NCI-H1694 (cell line): ENCODE measurements at places on chromosomes 12 and 14.

DNA sequence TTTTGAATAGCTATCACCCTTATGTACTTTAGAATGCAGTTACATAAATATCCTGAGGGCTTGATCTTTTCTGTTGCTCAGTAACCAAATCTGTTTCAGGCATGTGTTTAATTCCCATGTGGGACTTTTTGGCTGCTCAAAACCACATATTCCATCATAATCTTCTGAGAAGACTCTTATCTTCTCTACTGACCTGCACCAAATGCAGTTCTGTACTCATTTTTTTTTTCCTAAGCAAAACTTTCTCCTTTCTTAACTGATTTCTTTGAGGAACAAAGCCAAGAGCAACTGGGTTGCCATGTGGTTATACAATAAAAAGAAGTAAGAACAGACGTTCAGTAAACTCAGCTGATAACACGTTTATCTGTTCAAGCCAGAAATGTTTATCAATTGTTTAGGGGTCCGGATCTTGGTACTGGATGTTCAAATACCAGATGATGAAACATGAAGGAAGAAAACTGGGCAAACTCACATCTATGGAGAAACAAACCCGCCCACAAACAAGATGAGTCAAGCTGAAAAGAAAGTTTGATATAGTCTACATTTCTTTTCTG lies 50.1 kb downstream of the TMEM132C start:
- DNase-seq: no peak

DNA sequence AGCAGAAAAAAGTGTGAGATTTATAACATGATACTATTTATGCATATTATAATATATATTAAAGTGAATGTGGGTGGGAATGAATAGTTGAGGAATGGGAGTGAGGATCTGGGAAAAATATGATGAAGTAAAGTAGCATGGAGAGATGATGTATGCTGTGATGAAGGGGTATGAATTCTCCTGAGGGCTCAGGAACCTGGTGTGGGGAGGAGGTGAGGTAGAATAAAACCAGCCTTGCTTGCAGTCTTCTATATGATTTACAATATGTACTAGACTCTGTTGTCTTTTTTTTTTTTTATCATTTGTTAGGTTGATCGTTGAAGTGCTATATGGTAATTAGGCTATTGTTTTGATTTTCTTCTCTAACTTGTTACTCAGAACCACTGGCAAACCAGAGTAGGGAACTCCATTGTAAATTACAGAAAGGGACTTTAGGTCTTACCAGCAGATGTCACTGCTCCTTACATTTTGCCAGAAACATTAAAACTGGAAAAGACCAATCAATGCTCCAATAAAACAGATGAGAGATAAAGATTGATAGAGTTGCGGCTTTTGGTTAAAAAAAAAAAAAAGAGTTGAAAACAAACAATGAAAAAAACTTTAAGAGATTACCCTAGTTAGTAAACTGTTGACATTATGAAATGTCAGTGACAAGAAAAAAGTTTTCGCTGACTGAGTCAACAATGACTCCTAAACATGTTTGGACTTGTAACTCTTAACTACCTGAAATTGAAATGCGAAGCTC lies 39.9 kb downstream of the ATL1 start:
- peak; percentile 3 for DNase-seq

DNA sequence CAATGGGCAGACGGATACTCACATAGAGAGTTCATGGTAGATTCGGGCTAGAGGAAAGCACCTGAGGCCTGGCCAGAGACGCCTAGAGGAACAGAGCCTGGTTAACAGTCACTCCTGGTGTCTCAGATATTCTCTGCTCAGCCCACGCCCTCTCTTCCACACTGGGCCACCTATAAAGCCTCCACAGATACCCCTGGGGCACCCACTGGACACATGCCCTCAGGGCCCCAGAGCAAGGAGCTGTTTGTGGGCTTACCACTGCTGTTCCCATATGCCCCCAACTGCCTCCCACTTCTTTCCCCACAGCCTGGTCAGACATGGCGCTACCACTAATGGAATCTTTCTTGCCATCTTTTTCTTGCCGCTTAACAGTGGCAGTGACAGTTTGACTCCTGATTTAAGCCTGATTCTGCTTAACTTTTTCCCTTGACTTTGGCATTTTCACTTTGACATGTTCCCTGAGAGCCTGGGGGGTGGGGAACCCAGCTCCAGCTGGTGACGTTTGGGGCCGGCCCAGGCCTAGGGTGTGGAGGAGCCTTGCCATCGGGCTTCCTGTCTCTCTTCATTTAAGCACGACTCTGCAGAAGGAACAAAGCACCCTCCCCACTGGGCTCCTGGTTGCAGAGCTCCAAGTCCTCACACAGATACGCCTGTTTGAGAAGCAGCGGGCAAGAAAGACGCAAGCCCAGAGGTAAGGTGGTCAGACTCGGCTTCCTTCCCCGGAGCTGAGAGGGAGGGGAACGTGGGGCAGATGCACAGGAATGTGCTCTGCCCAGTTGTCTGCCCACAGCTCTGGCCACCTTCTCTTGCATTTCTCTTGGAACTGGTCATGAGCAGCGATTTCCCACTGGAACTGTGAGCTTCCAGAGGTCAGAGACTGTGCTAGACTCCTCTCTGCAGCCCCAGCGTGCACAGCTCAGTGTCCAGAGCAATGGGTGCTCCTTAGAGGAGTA lies at the start of gene CD4:
Gene CD4 (plus strand): TSS at position 557 of the 953 bp plus-strand sequence. CDS start 10,611 bp downstream, outside the sequence.
- no peak for DNase-seq

GRCh38 chr12:9258676-9259075 lies 50.5 kb upstream of the PZP start:
- DNase-seq: no peak

DNA sequence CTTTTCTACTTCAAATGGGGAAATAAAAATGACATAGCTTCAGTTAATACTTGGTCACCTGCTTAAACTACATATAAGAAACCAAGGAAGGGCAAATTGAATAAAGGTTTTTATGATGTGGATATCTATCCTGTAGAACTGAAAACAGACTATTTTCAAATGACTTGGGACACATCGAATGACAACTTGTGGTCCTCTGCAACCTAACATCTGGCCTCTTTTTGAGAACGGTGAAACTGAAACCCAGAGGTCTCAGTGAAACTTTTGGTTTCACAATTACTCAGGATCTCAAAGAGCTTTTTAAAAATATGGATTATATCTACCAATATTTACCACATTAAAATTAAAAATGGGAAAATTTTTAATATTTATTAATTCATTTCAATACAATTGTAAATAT lies 65.2 kb downstream of the PPP2R5E start:
- no peak for DNase-seq

- no peak for DNase-seq
These were observed 61.2 kb downstream of the SLC38A6 start for GRCh38 chr14:61042220-61042619.

- DNase-seq: no peak
These were observed 466.4 kb downstream of the MED13L start for GRCh38 chr12:115811045-115811444.

DNA sequence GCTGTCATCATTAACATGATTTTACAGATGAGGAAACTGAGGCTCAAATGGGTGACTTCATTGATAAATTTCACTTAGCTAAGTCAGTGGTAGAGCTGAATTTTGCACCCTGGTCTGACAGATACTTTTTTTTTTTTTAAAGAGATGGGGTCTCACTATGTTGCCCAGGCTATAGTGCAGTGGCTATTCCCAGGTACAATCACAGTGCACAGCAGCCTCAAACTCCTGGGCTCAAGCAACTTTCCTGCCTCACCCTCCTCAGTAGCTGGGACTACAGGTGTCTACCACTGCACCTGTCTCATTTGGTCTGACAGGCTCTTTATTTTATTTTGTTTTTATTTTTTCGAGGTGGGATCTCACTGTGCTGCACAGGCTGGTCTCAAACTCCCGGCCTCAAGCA lies 24.2 kb upstream of the CORO1C start:
- DNase-seq: no peak

GRCh38 chr12:79895071-79895470 lies 39.8 kb downstream of the PPP1R12A start:
- no peak for DNase-seq

- no peak for DNase-seq
These were observed 45.4 kb upstream of the CCDC196 start for GRCh38 chr14:66440801-66441200.

- DNase-seq: no peak
These were observed 35.2 kb downstream of the VRK1 start for GRCh38 chr14:96832351-96832750.

DNA sequence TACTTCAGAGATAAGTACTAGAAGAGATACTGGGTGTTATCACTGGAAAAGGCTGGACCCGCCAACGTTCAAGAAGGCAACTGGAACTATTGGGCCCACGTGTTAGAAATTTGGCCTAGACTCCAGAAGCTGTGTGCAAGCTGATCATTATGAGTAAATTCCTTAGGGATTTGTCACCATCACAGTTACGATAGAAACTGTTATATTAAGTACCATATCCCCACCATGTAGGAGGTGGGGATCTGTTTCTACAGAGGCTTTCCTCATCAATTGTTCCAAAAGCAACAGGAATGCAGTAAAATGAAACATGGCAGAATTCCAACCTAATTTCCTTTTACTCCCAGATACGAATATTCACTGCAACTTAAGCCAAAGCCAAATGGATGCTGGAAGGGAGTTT lies 170.7 kb downstream of the NOVA1 start:
- DNase-seq: no peak

DNA sequence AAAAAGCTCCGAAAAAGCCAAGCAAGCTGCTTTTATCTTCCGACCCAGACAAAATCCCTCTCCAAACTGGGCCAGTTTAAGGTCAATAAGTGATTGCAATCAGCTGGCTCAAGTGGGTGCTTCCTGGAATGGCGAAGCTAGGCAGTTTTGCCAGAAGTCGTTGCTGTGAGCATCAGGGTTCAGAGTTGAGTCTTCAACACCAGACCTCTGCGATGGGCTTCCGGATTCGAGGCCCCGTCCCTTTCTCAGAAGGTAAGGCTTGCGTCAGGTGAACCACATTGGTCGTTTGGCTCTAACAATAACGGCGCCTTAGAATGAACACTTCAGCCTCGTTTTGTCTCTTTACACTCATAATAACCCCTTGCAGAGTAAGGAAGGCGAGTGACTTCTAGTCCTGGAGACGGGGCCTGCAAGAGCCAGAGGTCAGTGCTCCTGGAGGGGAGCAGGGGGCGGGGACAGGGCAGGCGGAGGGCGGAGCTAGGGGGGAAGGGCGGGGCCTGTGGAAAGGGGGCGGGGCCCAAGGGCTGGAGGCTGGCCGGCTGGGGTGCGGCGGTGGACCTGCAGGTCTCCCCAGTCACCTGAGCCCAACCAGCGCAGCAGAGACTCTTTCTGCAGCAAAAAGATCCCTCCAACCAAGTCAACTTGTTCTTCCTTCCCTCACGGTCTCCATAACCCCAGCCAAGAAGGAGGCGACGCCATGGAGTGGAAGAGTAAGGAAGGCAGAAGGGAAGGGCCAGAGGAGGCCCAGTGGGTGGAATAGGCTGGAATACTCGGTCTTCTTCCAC lies 34.0 kb upstream of the NFYB start:
- no peak for DNase-seq

DNA sequence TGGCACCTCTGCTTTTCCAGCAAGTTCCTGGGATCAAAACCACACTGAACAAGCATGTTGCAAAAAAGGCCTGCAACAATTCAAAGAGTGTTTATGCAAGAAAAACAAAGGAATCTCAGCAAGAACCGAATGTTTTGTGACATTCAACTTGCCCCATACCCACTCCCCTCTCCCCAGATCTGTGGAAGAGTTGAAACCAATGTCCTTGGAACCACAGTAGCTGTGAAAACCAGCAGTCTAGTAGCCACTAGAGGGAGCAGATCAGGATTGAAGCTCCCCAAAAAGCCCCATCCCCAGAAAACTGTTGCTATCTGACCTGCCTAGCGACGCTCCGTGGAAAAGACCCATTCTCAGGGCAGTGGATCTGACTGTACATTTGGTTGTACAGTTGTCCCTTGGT lies 27.1 kb downstream of the PRKAB1 start:
- DNase-seq: no peak

GRCh38 chr12:112892856-112893255 lies 13.9 kb upstream of the OAS1 start:
- no peak for DNase-seq

- DNase-seq: peak; percentile 59
These were observed 38.2 kb upstream of the STAB2 start for GRCh38 chr12:103548622-103549601.

GRCh38 chr12:88063375-88063774 lies 34.2 kb upstream of the C12orf50 start:
- no peak for DNase-seq

GRCh38 chr14:99267381-99267780 lies 4.6 kb downstream of the BCL11B start:
- DNase-seq: no peak

GRCh38 chr12:66127650-66128049 lies 2.9 kb downstream of the LLPH start:
- no peak for DNase-seq

- no peak for DNase-seq
These were observed 54.9 kb upstream of the MDGA2 start for GRCh38 chr14:47730296-47730695.

GRCh38 chr14:55654243-55654642 lies 74.2 kb downstream of the KTN1 start:
- DNase-seq: no peak

GRCh38 chr12:61267474-61267873 lies 992.7 kb upstream of the USP15 start:
- no peak for DNase-seq

GRCh38 chr12:71439613-71440344 lies at the start of gene LGR5:
Gene LGR5 (plus strand): TSS chr12:71439798. CDS start chr12:71440081, 283 bp downstream.
- no peak for DNase-seq

GRCh38 chr12:42094277-42094676 lies 50.4 kb downstream of the GXYLT1 start:
- no peak for DNase-seq

- DNase-seq: no peak
These were observed 301.2 kb downstream of the DIO2 start for GRCh38 chr14:79910086-79910485.

DNA sequence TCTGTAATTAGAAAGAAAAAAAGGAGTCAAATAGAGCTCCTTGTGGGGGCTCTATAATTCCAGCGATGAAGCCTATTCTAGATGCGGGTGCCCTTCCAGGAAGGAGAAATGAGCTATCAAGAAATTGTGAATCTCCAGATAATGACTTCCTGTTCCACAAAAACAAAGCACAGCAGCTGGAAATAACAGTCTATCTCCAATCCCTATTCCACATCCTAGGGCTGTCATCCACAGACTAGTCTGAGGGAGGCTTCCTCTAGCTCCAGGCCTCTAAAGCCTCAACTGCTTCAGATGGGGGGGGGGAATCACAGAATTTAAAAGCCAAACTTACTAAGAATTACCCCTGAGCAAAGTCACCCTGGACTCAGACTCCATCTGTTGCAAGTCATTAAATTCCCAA lies 77.4 kb upstream of the GTF2A1 start:
- DNase-seq: no peak

- no peak for DNase-seq
These were observed 28.0 kb downstream of the VPS37B start for GRCh38 chr12:122867691-122868461.

DNA sequence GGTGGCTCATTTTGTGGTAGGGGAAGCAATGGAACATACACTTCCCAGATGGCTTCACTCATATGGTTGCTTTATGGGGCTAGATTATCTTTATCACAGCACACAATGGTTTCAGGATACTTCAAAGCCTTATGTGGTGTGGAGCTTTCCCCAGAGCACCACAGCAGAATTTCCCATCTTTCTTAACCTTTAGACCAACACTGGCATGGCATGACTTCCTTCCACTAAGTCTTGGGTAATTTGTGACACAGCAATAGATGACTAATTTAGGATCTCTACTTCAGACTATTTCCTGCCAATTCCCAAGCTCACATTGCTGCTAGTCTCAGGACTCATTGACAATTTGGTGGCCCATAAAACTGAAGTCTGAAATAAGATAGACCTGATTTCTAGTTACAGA lies 36.9 kb upstream of the DCN start:
- no peak for DNase-seq
